DND-41 (cell line): ENCODE measurements at places on chromosomes 6 and 20.

DNA sequence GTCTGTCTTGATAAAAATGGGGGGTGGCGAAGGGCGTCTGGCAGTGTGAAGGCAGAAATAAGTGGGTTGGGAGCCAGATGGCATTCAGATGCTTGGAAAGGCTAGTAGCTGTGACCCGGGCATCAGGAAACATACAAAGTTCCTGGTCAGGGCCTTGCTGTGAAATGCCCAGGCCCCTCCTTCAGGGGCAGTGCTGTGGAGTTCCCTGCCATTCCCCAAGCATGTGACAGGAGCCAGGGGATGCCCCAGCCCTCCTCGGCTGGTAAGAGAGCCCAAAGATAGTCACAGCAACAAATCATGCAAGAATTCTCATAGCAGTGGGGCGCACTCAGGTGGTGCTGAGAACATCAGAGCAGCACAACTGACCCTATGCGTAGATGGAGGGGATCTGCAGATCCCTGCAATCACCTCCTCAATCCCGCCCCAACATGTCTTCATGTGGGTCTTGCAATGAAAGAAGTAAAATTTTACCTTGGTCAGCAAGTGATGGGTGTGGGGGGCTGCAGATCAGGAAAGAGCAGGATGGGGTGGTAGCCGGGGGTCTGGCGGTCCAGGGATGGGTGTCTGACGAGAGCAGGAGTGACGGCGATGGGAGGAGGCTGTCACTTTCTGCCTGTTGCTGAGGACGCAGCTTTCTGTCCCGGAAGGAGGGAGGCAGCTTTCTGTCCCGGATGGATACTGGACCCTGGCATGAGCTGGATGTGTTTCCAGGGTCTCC is 39.5 kb downstream of the SLC22A1 start:
- DNase-seq: no peak

DNA sequence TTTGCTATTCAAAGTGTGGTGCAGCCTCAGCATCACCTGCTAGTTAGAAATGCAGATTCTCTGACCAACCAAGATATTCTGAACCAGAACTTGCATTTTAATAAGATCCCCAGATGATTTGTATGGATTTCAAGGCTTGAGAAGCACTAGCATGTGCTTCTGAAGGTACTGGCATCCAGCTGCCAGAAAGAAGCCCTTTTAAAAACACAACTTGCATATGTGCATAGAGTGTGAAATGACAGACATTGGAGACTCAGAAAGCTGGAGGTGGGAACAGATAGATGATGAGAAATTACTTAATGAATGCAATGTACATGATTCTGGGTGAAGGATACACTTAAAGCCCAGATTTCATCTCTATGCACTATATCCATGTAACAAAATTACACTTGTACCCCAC is 409.3 kb upstream of the SPTLC3 start:
- no peak for DNase-seq

GRCh38 chr6:36383606-36384005 is 3.9 kb downstream of the ETV7 start:
- DNase-seq: no peak

GRCh38 chr6:41406728-41407489 is 71.5 kb downstream of the NCR2 start:
- DNase-seq: no peak

DNA sequence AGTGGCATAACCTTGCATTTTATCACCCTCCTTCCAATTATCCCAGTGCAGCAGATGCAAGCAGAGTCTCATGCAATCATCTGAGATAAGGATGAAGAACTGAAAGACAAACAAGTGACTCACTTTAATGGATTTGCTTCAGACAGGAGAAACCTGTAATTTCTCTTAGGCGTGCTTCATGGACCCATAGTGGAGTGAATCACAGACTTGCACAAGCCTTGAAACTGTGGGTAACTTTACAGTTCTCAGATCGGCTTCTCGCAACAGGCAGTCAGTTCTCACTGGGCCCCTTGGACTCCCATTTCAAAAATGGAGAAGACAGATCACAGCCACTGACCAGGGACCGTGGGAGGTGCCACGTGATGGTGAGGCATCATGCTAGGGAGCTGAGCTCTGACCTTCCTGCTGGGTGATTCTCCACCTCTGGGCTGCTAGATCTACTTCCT is at the start of gene ADGRF4:
ADGRF4 (plus strand) TSS at position 239 of the 446 bp plus-strand sequence. CDS start 8,666 bp downstream, outside the sequence.
- no peak for DNase-seq

GRCh38 chr20:36200451-36200850 is 35.8 kb upstream of the AAR2 start:
- no peak for DNase-seq

DNA sequence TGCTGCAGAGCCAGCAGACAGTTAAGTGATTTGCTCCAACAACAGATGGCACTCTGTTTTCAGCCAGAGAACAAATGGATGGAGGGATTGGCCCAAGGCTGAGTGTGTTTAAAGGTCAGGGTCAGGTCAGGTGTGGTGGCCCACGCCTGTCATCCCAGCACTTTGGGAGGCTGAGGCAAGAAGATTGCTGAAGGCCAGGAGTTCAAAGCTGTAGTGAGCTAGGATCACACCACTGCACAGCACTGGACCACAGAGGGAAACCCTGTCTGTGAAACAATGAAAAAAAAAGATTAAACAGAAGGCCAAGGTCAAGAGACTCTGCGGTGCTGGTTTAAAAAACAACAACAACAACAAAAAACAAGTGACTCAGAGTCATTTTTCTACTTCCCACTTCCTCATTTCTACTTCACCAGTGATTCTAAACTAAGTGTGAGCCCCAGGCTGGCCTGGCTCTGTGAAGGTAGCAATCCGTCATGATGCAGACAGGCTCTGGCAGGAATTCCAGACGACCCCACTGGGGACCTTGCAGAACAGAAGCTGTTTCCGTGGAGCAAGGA is 42.5 kb upstream of the ARMC2 start:
- DNase-seq: no peak
